ENCODE measurements at places on chromosomes 3 and 15.

GRCh38 chr3:86828751-86829150 lies 162.2 kb downstream of the VGLL3 start:
- DNase-seq: no peak

DNA sequence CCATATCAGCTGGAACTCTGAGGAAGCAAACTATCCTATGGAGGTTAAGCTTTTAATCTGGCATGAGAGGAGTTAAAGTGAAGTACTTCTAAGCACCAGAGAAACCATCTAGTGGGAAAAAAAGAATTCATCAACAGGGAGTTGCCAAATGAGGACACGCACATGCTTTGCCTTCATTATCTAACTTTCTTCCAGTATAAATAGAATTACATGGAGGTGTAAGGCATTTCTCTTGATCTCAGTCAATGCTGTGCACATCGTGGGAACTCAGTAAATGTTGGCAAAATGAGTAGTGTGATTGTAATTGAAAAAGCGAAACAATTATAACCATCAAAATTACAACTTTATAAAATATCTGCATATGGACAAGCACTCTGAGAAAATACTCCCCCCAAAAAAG lies 8.0 kb upstream of the GSK3B start:
- DNase-seq: no peak

DNA sequence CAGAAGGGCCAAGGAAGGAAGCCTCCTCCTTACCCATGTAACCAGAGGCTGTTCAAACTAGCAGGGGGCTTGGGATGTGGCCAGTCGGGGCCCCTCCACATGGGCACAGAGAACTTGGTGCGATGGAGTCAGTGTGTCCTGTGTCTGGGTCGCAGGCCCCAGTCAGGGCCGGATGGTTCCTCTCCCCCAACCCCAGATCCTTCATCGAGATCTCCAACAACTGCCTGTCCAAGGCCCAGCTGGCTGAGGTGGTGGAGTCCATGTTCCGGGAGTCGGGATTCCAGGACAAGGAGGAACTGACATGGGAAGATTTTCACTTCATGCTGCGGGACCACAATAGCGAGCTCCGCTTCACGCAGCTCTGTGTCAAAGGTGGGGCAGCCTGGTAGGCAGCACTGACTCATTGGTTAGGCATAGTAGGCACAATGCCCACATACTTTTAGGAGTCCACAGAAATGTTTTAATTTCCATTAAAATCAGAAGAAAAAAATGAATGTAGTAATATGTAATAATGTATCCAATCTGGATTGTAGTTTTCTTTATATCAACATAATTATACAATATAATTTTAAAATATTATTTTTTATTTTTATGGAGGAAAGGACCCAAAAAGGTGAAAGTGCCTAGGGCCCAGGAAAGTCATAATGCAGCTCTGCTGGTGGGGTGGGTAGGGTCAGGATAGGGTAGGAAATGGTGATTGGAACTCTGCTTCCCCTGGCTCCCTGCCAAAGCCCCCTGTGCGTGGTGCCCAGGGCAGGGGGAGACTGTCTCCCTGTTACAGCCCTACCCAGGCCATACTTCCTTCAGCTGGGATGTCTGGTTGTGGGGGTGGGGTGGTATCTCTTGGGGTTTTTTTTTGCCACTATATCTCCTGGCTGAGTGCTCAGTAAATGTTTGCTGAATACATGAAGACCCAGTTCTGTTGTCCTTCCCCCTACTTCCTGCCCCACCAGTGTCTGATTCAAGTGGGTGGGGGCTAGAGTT lies 18.6 kb downstream of the DUOX1 start:
- no peak for DNase-seq

DNA sequence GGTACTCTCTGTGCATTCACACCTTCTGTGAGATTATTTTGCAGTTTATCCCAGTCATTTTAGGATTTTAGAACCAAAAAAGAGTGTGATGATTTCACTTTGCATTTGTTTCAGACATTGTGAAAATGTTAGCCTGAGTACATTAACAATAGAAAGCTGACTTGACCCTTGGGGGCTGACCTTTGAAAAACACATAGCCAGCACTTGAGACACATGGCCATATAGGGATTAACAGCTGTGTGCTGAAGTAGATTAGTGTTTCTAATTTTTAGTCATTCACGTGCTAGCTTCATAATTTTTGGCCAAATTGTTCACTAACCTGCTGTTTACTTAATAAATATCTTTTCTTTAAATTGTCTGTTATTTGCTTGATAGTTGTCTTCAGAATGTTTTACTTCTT lies 3.5 kb downstream of the FEM1B start:
- no peak for DNase-seq

DNA sequence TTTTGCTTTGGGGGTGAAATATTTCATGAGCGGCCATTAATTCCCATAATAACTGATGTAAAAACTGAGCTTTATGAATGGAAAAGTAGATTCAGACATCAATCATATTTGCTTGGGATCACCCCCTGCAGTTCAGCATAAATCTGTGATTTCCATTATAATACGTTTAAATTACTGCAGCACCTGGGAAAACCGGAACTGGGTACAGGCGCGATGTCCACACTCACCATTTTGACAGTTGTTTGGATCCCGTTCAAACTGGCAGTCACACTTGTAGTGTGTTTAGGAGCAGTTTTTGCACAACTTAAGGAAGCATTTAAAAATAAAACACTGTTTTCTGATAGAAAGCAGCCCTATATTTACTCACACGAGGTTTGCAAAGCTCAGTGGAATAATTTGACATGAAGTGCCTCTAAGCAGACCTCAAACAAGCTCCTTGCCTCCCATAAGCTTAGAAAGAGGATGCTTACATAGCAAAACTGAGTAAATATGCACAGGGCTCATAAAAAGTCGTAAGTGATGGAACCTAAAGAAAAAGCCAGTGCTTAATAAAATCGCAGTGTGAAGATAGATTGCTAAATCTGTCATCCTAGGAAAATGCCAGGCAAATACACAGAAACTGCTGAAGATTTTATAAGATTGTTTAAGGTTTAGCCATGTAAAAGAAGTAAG lies 377.6 kb downstream of the PTPRG start:
- DNase-seq: no peak

DNA sequence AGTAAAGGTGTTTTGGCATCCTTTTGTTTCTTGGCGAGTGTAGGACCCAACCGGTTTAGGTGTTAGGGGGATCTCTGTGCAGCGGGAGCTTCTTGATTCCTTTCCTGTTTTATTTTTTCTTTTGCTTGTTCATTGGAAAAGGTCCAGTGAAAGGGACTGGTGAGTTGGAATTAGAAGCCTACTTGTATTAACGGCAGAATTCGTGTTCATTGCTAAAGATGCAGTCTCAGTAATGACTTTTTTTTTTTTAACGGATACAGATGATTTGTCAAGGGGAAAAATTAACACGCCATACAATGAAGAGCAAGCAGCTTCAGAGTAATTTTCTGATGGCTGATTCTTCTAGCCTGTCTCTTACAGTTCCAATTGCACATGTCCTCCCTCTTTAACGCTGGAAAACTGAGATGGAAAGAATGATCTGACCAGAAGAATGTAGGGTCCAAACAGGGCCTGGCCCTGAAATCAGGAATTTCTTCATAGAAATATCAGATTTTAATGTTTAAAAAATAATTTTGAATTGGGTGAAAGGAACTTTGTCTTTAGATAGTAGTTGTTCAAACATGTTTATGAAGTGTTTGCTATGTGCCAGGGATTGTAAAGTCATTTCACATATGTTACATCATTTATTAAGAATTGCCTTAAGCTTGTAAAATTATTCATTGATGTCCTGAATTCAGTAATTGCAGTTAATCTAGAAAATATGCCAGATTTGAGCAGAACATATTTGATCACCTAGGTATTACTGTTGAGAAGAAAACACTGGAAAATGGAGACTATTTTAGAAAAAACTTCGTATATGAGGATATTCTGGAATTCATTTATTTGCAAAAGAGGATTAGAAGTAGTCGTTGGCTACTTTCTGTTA lies 1.4 kb downstream of the MAPK6 start:
- peak; percentile 43 for DNase-seq

DNA sequence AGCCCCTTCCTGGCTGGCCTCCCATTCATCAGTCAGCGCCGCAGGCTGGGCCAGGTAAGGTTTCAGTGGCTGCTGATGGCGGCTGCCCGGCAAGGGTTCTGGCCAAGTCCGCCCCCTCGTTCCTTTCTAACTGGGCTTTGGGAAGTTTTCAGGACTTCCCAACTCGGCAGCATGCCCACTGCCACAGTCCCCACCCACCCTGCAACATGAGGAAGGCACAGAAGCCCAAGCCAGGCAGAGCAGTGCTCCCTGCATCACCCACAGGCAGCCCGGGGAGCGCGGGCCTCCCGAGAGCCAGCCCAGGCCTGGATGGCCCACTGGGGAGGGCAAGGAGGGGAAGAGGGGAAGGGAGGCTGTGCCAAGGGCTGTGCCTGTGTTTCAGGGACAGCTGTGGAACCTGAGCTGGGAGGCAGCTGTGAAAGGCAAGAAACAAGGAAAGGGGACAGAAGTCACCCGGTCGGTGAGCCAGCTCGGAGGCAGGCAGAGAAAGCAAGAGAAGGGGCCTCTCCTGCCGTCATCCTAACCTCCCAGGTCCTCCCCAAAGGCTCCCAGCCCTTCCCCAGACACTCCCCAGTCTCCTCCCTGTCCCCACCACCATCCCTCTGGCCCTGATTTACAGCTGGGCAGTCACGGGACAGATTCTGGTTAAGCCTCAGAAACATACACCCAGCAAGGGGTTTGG lies 73.9 kb downstream of the CPN2 start:
- peak; percentile 95 for DNase-seq

DNA sequence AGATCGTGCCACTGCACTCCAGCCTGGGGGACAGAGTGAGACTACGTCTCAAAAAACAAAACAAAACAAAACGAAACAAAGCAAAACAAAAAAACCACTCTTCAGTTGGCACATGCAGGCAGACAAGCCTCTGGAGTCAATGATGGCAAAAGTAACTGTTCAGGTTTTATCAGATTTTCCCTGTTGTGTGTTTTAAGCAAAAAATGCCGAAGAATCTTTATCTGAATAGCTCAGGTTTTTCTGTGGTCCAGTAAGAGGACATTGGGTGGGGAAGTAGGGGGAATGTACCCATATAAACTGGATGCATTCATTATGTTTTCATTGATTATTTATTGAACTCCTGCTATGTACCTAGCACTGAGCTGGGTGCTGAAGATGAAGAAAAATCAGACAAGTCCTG lies 20.8 kb upstream of the BCL2A1 start:
- DNase-seq: no peak

DNA sequence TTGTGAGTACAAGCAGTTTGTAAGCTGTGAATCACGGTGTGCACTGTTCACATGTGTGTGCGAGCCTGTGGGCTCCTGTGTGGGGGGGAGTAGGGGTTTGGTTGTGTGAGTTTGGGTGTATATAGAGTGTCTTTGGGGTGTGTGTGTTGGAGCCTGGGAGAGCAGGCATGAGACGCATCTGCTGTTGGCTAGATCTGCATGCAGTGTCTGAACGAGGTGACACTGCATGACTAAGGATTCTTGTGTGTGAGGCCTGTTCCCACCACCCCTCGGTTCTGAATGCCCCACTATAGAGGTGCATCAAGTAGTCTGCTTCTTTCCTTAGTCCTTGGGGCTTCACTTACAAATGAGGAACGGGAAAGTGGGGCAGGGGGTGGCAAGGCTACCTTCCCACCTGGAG lies 68.4 kb downstream of the MAGEF1 start:
- no peak for DNase-seq

DNA sequence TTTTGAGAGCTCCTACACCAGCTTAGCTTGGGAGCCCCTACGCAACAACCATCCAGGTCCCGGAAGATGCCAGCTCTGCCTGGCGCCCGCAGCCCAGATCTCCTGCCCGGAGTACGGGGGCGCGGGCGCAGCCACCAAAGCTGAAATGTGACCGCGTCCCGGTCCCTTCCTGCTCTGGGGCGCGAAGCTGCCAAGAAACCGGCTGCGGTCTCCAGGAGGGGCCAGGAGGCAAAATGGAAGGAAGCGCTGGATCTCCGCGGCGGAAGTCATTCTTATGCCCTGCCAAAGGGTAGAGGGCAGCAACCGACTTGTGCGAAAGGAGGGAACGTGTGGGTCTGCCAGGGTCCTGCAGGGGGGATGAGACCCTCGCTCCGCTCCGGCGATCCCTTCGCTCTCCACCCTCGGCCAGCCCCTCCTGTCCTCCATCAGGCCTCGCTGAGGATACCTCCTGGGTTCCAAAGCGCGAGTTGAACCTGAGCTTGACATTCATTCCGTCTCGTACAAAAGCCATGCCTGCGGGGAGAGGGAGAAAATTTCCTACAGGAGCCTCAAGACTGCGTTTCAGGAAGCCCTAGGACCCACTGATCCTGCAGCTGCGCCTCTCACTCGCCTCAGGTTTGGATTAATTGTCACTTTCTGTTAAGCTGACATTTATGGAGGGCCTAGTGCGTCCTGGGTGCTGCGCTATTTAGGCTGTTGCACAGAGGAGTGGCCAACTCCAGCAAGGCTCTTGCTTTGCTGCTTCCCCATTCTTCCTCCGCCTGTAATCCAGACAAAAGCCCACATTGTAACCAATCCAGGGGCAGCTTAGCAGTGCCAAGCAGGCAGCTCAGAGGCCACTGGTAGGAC lies 98.3 kb upstream of the VGLL3 start:
- no peak for DNase-seq

DNA sequence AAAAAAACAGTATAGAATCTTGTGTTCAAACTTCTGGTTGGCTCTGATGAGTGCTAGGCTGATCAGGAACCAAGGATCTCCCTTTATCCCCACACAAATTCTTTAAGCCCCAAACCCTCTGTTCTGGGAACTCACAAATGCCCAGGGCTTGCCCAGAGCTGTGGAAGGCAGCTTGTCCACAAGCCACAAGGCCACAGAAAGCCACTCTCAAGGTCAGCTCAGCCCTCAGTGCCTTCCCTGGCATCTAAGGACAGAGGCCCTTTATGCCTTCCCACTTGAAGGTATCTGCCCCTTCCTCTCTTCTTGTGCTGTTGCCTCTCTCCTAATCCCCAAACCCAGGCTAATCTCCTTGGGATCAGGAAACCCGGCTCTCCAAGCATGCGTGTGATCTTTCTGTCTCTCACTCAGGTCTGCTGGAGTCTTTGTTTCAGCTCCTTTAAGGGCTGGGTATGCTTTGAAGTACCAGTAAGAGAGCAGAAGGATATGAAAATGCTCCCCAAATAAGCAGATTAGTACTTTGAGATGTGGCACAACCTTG lies 145.0 kb upstream of the TRIM42 start:
- DNase-seq: no peak

DNA sequence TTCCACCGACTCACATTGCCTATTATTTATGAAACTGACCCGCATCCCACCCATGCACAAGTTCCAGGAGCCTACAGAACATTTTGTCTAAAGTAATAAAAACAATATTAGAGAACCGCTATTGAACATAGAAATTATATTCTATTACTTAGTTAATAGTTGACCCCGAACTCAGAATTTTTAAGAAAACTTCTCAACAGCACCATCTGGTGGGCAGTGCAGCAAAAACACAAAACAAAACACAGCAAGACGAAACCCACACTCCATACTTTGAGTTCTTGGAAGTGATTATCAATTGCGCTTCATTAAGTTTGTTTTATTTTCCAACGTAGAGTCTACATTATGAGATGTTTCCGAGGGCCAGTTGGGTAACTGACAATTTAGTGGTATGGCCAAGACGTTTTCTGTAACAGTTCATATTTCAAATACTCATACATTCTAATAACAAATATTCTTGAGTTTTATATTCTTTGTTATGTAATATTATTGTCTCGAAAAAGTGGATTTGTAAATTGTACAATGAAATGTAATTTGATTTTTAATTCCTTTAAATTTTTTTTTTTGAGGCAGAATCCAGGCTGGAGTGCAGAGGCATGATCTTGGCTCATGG lies 24.0 kb upstream of the C3orf70 start:
- DNase-seq: no peak

- DNase-seq: peak; percentile 73
Observed at GRCh38 chr15:66774001-66774814, 72.2 kb downstream of the SMAD6 start.

Data from dermis microvascular lymphatic vessel endothelial cell (primary cell).